ENCODE measurements at places on chromosomes 5 and 9.

DNA sequence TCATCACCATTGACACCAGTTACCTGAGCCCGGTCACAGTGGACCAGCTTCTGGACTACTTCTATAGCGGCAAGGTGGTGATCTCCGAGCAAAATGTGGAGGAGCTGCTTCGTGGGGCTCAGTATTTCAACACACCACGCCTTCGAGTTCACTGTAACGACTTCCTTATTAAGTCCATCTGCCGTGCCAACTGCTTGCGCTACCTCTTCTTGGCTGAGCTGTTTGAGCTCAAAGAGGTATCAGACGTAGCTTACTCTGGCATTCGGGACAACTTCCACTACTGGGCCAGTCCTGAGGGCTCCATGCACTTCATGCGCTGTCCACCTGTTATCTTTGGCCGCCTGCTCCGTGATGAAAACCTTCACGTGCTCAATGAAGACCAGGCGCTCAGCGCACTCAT, 520 bp downstream of the CCIN start:
- no peak for DNase-seq

GRCh38 chr5:14404780-14405179, 176.8 kb upstream of the OTULINL start:
- DNase-seq, result no peak

DNA sequence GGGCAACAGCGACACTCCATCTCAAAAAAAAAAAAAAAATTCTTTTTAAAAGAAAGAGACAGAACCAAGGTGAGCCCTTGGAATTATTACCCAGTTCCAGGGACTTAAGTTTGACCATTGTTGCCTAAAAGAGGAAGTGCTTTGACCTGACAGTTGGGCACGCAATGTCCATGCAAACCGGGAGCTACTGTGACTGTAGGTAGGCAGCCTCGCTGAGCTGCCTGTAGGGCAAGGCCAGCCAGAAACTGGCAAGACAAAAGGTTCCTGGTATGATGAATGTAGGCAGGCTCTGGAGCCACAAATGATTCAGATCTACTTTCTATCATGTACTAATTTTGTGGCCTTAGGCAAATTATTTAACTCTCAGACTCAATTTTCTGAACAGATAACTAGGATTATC, 334.8 kb upstream of the ZNF462 start:
- no peak for DNase-seq

- no peak for DNase-seq
These were observed 774.8 kb downstream of the BRINP1 start for GRCh38 chr9:118594428-118594827.

GRCh38 chr5:72280581-72281069, 39.4 kb downstream of the MRPS27 start:
- DNase-seq, result no peak

- no peak for DNase-seq
These were observed 1.6 kb downstream of the HINT1 start for GRCh38 chr5:131163276-131164119.

DNA sequence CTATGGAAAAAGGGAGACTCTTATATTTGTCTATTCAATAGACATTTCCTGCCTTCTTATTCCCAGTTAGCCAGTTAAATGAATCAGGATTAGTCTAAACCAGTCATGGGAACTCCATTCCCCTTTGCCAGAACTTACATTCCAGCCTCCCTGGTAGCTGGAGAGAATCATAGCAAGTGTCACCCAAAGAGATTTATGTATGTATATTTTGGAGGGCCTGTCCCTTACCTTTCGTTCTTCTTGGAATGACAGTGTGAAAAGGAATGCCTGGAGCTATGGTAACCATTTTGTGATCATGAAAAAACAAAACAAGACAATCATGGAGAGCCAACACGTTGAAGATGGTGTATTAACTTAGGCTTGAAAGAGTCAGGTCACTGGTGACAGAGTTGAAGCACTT, 627.7 kb downstream of the CCDC171 start:
- DNase-seq, result no peak

- no peak for DNase-seq
These were observed 6.4 kb upstream of the CARD9 start for GRCh38 chr9:136379891-136380290.
